ENCODE measurements at places on chromosomes 7 and 10.

- no peak for DNase-seq
Observed at GRCh38 chr10:59325116-59325515, 37.2 kb downstream of the FAM13C start.

DNA sequence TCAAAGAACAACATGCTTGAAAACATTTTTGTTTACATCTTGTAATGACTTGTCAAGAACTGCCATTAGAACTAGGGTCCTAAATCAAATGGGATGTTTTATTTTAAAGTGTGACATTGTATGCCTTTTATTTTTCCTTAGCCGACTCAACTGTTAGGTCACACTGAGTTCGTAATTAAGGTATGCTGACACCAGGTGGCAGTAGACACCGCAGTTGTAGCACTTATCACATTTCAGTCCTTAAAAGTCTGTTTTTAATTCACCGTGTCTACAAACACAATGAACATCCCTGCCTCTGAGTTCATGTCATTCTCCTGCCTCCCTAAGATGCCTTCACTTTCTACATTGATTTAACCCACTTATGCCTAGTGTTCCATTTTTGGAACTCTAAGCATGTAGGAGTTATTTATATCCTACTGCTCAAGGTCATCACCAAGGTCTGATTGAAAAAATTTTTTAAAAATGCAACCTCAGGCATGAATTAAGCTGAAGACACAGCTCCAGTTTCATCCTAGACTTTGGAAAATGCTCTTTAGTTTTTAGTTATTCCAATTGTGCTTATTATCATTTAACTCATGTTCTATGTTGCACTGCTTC, 186.1 kb downstream of the BMPER start:
- DNase-seq = no peak

DNA sequence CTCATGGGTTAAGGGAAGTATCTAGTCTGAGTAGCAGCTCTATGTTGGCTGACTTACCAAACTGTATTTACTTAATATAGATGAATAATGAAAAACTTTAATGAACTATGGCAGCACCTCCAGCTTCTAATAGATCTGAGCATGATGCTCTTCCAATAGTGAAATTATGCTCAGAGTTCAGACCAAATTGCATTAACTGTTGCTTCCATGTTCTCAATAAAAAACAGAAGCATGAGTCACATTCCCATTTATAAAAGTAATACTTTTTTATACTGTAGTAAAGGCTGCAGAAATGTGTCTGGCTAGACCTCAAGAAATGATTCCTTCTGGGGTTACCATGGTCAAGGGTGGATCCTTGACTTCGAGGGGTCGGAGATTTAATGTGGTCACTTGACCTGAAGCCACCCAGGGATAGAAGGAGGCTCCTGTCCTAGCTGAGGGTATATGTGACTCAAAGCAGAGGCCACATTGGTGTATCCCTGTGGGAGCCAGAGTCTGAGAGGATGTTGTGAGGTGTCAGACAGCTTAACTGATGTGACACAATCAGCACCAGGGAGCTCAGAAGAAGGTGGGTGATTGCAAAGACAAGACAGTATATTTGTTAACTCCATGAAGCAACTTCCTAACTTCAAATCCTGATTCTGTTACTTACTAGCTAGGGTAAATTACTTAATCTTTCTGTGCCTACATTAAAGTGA, 19.8 kb upstream of the PLCE1 start:
- no peak for DNase-seq

- no peak for DNase-seq
Observed at GRCh38 chr10:13669182-13669855, 82.6 kb downstream of the PRPF18 start.

DNA sequence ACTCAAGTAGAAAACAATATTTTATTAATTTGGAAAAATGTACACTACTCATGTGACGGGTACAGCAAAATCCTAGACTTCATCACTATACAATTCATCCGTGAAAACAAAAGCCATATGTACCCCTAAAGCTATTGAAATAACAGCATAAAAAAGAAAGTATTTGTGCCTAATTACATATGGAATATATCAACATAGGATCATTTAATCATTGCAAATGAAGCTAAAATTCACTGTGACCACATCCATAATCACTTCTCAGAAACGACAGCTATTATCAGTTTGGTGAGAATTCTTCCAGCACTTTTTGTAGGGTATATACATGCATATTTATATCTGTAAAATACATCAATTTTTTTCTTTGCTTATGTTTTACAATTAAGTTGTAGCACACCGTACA, 128.0 kb downstream of the ARL4A start:
- no peak for DNase-seq

- no peak for DNase-seq
Observed at GRCh38 chr10:52744057-52744805, 28.4 kb downstream of the MBL2 start.

GRCh38 chr7:37973915-37974314, 53.5 kb downstream of the EPDR1 start:
- DNase-seq = no peak

- no peak for DNase-seq
Observed at GRCh38 chr7:10939237-10939910, 34.3 kb upstream of the PHF14 start.

DNA sequence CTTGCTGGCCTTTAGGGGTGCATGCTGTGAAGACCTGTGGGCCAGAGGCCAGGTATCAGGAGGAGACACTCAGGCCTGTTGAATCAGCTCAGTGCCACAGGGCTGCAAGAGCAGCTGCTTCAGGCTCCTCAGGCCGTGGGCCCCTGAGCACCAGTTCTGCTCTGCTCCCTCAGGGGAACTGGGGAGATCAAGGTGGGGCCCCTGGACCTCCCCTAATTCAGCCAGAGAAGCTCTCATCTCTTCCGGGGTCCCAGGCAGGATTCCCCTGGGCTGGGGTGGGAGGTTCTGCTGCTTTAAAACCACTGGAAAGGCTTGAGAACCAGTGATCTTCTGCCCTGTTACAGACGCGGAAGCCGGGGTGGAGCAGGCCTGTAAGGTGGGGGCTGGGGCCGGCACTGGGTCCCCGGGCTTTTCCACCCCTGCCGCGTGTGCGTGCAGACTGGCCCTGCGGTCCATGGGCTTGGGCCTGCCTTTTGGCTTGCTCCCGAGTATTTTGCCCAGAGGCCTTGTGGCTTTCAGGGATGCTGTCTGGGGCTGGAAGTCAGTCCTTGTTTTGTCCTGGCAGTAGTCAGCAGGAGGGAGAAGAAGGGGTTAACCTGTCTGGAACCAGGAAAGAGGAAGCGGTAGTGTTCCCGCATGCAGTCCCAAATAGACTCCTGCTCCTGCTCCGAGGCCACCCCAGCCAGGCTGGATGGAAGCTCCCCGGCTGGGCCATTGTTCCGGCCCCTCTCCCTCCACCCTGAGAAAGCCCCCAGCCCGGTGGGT, 74.3 kb downstream of the LHPP start:
- DNase-seq = no peak

DNA sequence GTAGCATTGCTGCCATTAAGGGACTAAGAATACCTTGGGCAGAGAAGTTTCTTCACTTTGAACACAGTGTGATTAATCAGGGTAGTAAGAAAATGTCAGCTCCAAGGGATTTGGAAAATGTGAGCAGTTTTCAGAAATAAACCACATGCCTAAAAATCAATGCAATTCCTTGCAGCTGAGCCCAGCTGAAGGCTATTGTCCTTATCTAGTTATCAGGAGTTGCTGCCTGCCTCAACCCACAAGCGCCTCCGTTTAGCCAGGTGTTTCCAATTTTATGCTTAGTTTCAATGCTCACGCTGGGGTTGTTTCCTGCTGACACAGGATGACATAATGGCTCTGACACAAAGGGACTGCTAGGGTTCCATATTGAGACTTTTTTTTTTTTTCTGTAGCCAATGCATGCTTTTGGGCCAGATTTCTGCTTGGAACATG, 132.3 kb upstream of the ANK3 start:
- no peak for DNase-seq

GRCh38 chr10:32970910-32971309, 12.9 kb upstream of the ITGB1 start:
- DNase-seq = no peak

GRCh38 chr10:132961787-132962622, 19.6 kb upstream of the CFAP46 start:
- peak; percentile 41 for DNase-seq

DNA sequence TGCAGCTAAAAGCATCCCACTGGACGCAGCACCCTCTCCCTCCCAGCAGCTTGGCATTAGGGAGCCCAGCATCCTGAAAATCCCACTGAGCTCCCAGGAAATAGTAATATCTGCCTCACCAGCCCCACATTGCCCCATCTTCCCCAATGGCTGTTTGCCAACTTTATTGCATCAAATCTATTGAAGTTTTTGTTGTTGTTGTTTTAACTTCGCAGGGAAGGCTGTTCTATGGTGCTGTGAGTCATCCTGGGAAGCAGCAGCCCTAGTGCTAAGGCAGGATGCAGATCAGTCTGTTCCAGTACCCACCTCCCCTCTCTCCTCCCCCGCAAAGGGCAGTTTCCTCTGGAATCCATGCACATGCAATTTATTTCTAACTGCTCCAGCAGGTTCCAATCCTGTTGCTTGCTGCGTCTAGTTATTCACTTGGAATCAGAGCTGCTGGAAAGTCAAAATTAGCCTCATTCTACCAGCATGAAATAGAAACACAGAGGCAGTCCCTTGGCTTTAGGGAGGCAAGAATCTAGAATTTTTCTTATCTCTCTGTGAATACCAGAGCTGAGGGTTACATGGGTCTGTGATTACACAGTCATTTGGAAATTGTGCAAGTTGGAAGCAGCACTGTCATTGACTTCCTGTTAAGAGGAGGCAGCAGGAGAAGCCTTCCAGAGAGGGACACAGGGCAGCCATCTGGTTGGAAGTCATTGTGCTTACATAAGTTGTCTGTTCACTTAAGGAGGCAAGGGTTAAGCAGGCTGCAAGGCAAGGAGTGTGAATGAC, 115.9 kb upstream of the CACUL1 start:
- DNase-seq = no peak

GRCh38 chr10:97648562-97649404, 8.3 kb downstream of the PI4K2A start:
- DNase-seq = no peak

DNA sequence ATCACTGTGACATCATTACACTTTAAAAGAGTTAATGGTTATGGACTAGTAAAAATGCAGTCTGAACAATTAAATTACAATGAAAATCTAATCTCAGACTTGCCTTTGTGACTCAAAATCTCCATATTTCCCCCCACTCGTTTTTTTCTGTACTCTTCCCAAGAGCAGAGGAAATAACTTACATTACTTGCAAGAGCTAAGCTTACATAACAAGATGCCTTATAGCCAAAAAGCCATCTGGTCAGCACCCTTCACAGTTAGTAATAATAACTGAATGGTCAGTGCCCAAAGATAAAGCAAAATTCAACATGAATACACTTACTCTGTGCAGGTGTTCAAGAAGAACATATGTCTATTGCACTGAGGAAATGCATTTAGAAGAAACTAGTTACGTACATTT, 1381.5 kb upstream of the CELF2 start:
- no peak for DNase-seq

DNA sequence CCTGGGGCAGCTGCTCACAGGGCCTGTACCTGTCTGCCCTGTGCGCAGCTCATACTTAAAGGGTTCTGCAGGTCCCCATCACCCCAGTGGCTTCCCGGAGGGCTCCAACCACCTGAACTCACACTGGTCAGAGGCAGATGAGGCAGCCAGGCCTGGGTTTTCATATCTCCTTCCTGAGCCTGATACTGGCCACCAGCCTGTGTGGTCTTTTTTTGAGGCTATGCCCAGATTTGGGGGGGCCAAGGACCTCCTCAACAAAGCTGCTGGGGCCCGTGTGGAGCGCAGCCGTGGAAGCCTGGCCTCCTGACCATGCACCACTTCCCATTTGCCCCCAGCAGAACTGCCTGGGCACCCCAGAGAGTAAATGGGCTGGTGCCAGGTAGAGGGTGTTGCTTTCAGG, 25.7 kb downstream of the PNLIPRP2 start:
- DNase-seq = no peak

- DNase-seq = no peak
Observed at GRCh38 chr7:48252995-48253394, 81.7 kb downstream of the ABCA13 start.

GRCh38 chr10:119360181-119360921, 153.0 kb downstream of the GRK5 start:
- DNase-seq = no peak

GRCh38 chr10:58180666-58181065, 87.0 kb downstream of the IPMK start:
- DNase-seq = no peak

DNA sequence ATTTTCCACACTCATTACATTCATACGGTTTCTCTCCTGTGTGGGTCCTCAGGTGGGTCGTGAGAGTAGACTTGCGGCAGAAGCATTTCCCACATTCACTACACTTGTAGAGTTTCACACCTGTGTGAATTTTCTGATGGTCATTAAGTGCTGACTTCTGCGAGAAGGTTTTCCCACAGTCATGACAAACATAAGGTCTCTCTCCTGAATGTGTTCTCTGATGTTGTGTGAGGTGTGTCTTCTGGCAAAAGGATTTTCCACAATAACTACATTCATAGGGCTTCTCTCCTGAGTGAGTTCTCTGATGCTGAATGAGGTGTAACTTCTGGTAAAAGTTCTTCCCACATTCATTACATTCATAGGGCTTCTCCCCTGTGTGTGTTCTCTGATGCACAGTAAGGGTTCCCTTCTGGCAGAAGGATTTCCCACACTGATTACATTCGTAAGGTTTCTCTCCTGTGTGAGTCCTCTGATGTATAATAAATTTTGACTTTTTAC, 15.1 kb downstream of the ZNF12 start:
- DNase-seq = no peak

GRCh38 chr7:80372415-80372814, 139.4 kb downstream of the GNAT3 start:
- DNase-seq = no peak

- no peak for DNase-seq
Observed at GRCh38 chr7:24665564-24666294, 91.5 kb downstream of the GSDME start.

GRCh38 chr10:28812384-28813372, 135.4 kb downstream of the BAMBI start:
- no peak for DNase-seq

- no peak for DNase-seq
Observed at GRCh38 chr7:77258014-77258413, 58.4 kb upstream of the FGL2 start.

DNA sequence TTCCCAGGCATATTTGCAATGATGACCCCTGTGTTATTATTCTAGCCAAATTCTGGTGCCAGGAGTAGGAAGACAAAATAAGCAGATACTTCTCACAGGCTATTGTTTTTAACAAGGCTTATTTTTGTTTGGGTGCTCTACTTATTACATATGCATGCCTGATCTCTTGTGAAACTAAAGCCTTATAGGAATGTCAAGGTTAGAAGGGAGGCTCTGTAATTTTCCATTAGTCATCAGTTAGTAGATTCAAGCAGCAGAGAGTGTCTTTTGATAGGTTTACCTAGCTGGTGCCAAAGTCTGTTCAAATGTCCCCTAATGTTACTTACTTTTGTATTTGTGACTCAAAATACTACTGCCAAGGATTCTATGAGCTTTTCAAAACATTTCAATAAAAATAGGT, 11.7 kb upstream of the TMEM106B start:
- no peak for DNase-seq

- DNase-seq = no peak
Observed at GRCh38 chr7:31079126-31079823, 27.2 kb downstream of the ADCYAP1R1 start.

GRCh38 chr10:133325440-133326222, 11.1 kb downstream of the CALY start:
- peak; percentile 19 for DNase-seq

All from activated naive CD4-positive, alpha-beta T cell (primary cell).